ENCODE measurements at places on chromosomes 6 and 20.
A peak's percentile ranks its signal among the peaks of the same experiment; 100 is the strongest.

DNA sequence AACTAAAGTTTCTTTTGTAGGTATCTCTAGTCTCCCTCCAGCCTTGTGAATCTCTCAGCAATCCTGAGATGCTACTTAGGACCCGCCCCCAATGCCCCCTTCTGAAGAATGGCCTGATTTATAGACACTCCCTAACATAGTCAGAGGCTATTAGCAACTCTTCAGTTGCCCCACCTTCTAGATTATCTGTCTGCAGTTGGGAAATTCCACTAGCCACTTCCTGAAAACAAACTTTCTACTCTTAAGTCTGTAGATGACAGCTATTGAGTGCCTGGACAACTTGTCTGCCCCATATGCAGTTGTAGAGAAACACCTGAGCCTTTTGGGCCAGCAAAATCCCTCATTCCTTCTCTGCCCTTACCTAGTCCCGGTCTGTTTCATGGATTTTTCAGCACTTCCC is 188.2 kb upstream of the PREP start:
- no peak for DNase-seq

GRCh38 chr6:170206851-170207431 is 83.9 kb downstream of the DLL1 start:
- DNase-seq: no peak

GRCh38 chr20:42046371-42047085 is 428.4 kb upstream of the CHD6 start:
- no peak for DNase-seq

DNA sequence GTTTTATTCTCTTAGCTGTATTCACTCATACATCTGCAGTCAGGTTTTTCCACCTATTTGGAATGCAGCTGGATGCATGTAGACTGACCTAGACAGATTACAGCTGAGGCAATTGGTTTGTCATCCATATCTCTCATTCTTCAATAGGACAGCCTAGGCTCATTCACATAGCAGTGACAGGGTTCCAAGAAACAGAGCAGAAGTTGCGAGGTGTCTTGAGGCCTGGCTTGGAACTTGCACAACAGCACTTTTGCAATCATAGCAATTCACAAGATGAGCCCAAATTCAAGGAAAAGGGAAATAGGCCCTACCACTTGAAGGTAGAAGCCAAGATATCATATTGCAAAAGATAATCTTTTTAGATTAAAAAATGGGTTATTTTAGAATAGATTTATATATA is 508.9 kb upstream of the JAG1 start:
- DNase-seq: no peak

DNA sequence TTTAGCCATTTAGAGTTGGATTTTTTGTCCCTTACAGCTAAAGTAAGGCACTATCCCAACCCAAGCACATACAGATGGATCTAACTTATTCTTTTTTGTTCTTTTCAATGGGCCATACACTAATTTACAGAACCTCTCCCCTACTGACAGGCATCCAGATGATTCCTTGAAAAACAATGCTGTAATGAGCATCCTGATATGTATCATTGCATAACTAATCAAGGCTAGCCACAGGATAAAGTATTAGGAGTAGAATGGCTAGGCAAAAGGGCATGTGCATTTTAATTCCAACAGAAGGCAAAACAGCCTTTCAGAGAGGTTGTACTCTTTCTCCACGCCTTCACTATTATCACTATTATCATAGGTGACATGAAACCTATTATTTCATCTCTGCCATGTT is 54.1 kb downstream of the ELOVL5 start:
- DNase-seq: no peak

DNA sequence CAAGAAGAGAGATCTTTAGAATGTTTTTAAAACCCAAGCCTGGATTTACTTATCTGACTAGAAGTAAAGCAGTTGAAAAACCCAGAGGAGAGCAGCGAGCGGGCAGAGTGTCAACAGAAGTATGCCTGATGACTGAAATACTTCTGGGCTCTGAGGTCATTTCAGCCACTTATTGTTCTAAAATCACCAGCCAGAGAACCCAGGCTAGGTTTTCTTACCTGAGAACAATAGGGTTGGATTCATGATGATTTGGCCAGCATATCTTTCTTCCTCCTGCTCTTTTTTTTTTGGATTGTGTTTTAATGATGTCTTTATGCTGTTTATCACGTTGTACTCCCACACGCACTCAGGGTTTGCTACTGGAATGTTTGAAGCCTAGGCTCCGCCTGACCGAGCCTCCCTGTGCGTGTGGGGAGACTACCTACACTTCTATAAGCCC is 63.0 kb upstream of the KIF25 start:
- no peak for DNase-seq

- DNase-seq: no peak
These were observed 80.3 kb downstream of the CHD6 start for GRCh38 chr20:41537865-41538264.

DNA sequence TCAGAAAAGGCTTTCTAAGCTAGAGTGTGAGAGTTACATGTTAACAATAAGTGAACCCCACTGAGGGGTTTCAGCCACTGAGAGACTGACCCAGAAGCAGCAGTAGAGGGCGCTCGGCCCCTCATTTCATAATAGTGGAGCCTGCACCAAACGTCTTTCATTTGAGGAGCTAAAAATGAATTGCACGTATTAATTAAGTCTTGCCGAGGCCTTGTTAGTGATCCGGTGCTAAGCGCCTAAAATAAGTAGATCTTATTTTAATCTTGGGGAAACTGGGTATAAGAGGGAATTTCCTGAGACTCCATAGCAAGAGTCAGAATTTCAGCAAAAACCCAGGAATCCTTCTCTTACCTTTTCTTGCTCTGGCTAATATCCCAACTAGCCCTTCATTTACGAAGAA is 209.7 kb downstream of the FARS2 start:
- DNase-seq: peak; percentile 63

- DNase-seq: no peak
These were observed 3.7 kb upstream of the DEK start for GRCh38 chr6:18268066-18268465.

GRCh38 chr6:111846492-111847409 is 26.5 kb downstream of the FYN start:
- no peak for DNase-seq

DNA sequence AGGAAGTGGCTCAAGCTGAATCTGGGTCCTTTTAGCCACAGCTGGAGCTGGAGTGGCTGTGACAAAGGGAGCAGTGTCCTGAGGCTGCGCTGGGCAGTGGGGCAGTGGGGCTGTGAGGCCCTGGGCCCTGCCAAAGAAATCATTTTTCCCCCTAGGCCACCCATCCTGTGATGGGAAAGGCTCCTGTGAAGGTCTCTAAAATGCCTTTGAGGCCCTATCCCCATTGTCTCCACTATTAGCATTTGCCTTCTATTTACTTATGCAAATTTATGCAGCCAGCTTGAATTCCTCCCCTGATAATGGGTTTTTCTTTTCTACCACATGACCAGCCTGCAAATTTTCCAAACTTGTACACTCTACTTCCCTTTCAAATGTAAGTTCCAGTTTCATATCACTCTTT is 539.2 kb downstream of the MEI4 start:
- no peak for DNase-seq

DNA sequence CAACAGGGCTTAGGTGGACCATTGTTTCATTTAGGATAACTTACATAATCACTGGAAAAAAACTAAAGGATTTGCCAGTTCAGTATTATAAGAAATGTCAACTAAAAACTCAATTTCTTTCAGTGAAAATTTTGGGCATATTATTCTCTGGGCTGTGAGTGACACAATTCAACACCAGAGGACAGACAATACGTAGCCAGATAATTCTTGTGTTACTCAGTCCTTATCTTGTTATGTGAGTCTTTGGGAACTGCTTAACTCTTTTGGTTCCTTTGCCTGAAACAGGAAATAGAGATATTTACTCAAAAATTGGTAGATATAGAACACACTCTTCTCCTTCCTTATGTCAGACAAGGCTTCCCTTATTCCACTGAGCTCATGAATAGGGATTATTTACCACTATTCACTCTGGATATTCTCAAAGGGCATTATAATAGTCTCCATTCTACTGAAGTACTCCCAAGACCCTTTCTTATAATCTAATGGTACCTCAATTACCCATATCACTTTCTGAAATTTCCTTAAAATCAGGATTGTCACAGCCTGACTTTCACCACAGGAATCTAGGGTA is 4.9 kb upstream of the BEND6 start:
- no peak for DNase-seq

- no peak for DNase-seq
These were observed 44.9 kb upstream of the SCML4 start for GRCh38 chr6:107868867-107869611.

DNA sequence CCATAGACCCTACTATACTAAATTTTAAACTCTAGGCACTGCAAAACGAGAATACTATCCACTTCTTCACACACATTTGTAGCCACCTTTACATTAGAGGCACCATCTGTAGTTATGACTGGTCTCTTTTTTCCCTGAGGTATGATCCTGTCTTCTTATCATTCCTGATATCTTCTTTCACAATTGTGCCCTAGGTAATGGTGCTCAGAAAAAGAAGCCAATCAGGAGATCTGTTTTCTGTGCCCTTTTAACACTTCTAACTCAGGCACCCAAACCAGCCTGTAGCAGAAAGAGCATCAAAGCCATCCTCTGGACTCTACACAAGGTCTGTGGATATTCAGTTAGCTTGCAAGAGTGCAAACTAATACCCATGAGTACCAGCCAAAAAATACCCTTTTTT is 149.7 kb upstream of the SGK1 start:
- no peak for DNase-seq

DNA sequence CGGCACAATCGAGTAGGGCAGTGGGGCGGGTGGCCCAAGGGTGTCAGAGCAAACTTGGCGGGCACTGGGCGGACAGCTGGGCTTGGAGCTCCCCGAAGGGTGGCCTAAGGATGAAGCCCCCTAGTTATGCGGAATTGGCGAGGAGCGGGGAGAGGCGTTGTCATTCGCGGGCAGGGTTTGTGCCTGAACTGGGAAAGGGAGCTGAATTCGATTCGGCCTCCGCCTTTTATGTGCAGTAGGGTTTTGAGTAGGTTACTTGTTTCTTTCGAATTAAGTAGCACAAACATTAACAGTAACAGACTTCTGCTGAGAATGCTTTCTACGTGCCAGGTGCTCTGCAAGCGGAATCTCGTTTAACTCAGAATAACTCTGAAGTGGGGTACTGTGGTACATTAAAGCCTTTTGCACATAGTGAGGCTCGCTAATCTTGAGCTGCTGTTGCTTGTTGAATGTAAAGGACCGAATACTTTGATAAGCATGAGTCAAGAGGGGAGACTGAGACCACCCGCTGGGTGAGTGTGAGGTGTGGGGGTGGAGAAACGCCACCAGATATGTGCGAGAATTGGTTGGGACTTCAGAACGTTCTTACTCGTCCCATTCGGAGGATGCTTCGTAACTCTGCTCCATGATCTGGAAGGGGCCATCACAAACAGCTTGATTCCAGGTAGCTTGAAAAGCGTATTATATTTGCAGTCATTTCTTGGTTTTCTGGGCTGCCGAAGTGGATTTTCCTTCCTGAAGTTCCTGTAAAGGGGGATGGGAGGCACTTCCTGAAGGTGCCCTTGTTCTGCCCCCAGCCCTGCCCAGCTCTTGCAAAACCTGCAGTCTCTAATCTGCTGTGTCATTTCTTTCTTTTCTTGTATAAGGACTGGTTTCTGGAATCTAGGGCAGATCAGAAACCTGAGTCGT is 833 bp downstream of the RAB5IF start:
- no peak for DNase-seq

DNA sequence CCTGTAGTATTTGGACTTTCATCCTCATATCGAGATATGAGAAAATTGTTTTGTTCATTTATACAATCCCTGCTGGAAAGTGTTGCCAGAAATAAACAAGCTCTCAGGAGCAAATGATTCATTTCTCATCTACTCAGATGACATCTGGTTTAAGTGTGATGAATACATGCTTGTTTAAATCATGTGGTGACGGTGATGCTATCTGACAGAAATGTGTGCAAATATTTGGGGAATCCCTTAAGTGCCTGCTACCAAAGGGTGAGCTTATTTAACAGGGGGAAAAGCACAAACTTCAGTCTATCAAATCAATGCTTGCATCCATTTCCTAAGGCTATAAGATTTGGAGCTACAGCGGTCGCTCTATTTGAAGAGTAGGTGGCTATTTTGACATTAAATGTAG is 368.3 kb upstream of the SASH1 start:
- no peak for DNase-seq

- DNase-seq: no peak
These were observed 85.6 kb upstream of the BEND6 start for GRCh38 chr6:56869346-56869745.

GRCh38 chr6:1864496-1864895 is 254.8 kb downstream of the FOXC1 start:
- no peak for DNase-seq

DNA sequence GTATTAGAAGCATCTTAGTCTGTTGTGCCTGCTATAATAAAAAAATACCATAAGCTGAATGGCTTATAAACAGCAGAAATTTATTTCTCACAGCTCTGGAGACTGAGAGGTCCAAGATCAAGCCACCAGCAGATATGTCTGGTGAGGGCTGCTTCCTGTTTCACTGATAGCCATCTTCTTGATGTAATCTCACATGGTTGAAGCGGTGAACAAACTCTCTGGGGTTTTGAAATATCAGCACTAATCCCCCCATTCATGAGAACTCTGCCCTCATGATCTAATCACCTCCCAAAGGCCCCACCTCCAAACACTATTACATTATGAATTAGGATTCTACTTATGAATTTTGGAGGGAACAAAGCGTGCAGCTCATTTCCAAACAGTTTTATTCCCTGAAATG is 11.6 kb upstream of the CLVS2 start:
- no peak for DNase-seq

DNA sequence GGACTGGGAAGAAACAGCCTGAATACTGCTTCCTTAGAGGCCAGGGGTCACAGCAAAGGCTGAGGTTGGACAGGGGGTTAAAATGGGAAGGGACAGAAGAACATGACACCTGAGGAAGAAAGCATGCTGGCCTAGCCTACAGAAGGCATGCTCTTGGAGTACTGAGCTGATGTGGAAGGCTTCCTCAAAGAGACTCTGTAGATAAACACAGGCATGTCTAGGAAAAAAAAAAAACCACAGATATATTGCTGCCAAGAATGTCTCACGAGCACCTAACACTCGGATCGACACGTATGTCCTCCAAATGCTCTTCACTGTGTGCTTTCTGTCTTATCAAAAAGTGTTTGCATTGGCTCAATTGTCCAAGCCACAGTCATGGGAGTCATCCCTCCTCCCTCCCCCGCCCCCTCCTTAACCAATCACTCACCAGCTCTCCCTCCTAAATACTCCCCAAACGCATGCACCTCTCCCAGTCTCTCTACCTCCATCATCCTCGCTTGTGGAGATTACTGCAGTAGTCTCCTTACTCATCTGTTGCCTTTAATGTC is 101.1 kb upstream of the LRFN2 start:
- DNase-seq: no peak

DNA sequence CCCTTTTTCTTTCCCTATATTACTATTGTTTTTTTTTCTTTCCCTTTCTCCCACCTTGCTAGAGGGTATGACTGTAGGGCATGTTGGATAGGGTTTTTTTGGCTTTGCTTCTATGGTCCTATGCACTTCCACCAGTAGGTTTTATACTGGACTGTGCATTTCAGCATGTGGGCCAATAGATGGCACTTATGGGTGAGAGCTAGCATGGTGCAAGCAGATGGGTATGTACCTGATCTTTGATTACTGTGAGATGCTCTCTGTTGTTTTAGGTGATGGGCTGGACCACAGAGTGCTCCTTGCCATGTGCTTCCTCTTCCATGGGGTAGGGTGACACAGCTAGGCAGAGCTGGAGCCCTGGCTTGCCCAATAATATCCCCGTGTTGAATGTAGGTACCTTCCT is 128.5 kb upstream of the CHD6 start:
- no peak for DNase-seq

Measured in stimulated activated CD4-positive, alpha-beta T cell treated with anti-CD3 and anti-CD28 coated beads, Interleukin-2, amount 100 ng/mL, for 24 hours (primary cell).